ENCODE measurements at places on chromosomes 16 and 17.

DNA sequence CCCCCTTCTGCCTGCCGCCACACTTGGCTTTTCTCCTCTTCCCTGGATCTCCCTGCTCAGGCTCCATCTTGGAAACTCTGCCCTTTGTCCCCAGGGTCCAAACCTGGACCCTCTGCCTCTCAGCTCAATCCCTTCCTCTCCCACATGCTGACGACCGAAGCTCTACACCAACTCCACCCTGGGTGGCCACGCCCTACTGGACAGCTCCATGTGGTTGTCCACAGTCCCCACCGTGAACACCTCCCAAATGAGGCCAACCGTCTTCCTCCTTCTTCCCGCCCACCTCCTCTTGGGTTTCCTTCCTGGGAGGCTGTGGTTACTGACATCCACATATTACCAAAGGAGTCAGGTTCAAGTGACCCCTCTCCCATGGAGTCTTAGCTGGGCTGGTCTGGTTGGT, 22.6 kb upstream of the MLKL start:
- no peak for DNase-seq

DNA sequence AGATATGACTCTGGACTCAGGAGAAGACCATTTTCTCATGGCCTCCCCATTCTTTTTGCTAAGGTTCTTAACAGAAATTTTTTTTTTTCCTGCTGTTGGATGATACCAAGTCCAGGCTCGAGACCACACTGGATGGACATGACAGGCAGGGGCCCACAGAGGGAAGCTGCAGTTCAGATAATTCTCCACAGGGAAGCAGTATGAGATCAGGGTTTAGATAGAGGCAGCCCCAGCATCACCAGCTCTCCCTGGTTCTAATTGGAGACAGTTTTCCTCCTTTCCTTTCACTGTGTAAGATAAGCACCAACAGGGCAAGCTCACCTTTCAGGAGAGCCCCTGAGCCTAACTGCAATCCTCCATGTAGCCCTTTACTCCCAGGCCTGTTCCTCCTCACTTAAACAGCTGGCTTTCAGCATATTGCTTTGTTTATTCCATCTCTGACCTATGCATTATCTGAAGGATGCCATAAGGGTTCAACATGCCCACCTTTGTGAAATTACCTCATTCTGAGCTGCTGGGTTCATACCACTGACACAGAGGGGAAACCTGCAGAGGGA, 108.1 kb downstream of the SNX11 start:
- DNase-seq = no peak

DNA sequence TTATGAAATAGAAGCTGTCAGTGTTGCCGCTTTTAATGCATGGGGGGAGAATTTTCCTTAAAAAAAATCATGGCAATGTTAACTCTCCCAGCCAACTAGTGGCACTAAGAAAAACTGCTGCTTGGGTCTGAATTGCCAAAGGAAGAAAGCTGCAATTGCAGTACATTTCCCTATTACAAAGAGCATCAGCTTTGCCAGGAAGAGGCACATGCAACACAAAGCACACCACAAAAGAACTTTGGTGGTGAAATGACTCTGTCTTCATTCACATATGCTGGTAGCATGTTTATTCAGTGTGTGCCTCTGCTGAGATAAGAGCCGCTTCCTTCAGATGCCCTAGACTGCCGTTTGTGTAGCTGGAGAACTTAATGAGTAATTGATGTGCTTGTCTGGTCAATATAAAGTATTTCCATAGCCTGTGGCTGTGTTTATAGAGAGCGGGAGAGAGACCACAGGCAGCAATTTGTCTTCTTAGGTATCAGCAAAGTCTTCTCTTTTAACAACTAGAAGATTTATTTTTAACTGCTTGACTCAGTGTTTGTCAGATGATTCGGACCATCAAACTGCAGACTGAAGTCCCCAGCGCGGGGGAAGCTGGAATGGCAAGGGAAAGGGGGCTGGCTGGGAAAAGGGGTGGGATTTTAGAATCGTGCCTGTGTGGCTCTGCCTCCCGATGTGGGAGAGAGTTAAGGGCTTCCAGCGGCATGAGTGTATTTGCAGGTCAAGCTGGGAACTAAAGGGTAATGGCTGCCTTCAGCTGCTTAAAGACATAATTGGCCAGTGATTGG, 115.1 kb downstream of the MRTFB start:
- DNase-seq = peak; percentile 33

DNA sequence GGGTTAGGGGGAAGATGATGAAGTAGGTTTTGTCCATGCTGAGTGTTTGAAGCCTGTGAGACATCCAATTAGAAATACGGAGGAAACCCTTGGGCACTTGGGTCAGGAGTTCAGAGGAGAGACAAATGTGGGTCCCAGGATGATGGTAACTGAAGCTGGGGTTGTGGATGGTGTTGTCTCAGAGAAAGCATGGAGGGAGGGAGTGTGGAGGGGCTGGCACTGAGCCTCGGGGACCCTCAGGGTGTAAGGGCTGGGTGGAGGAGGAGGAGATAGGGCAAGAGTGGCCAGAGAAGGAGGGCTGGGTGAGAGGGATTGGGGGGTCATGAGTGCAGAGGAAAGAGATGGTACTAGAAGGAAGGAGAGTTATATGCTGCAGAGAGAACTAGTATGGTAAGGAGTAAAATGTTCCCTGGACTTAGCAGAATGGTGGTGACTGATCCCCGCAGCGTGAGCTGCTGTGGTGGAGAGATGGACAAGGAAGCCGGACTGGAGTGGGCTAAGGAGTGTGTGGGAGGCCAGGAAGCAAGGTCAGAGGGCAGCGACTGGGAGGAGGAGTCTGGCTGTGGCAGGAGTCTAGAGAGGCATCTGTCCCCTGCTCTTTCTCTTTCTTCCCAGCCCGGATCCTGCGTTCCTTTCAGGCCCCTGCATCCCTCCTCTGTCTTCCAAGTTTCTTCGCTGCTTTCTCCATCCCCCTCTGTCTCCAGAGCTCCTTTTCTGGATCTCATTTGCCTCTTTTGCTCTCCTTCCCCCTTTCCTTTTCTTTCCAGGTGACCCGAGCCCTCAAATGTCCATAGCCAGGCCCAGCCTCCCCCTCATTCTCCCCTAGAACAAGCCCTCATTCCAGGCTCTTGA, 3.9 kb upstream of the COL1A1 start:
- DNase-seq = no peak

DNA sequence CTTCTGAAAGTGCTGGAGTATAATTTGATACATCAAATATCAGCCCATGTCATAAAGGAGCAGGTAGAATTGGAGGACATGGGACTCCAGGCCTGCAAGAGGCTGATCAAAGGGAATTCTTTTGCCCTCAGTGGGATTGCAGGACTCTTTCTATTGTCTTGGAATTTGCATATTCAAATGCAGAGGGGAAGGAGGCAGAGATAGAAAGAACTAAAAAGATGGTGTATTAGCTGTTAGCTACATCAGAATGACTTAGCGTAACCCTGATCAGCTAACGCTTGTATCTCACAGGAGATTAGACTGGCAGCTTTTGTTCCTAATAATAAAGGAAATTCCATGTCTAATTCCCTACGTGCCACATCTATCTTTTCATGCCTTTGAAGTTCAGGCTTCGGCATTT, 1014.7 kb upstream of the RBFOX1 start:
- no peak for DNase-seq

DNA sequence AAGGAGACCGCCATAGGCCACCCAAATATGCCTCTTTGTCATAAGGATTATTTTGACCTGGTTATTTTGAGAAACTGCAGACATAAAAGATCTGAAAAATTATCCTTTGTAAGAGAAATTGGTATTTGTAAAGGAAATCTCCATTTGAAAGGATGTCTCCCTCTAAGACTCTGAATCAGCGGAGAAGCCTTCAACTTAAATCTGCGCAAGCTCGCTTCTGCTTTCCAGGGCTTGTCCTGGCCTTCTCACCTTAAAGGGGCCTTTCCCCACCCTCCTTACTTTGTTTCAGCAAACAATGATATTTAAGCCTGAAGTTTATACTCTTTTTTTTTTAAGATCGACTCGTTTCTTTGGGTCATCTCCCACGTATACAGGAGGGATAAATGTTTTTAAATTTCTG, 34.5 kb downstream of the HSBP1 start:
- no peak for DNase-seq

- DNase-seq = no peak
Observed at GRCh38 chr17:29720551-29720950, 97.8 kb upstream of the CORO6 start.

DNA sequence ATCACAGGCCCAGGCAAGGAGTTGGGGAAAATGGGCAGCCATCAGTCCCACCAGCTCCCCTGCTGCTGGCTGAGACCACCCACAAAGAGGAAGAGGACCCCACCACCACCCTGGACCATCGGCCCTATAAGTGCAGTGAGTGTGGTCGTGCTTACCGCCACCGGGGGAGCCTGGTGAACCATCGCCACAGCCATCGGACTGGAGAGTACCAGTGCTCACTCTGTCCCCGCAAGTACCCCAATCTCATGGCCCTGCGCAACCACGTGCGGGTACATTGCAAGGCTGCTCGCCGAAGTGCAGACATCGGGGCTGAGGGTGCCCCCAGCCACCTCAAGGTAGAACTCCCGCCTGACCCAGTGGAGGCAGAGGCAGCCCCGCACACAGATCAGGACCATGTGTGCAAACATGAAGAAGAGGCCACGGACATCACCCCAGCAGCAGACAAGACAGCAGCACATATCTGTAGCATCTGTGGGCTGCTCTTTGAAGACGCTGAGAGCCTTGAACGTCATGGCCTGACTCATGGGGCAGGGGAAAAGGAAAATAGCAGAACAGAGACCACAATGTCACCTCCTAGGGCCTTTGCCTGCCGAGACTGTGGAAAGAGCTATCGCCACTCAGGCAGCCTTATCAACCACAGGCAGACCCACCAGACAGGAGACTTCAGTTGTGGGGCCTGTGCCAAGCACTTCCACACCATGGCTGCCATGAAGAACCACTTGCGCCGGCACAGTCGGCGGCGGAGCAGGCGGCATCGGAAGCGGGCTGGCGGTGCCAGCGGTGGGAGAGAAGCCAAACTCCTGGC, 3.6 kb downstream of the ZNF646 start:
- no peak for DNase-seq

GRCh38 chr17:14693382-14693781, 392.5 kb downstream of the HS3ST3B1 start:
- no peak for DNase-seq

GRCh38 chr16:31508706-31509195, 560 bp upstream of the RUSF1 start:
- peak; percentile 37 for DNase-seq

GRCh38 chr17:63189082-63189481, 223.0 kb downstream of the TANC2 start:
- DNase-seq = no peak

DNA sequence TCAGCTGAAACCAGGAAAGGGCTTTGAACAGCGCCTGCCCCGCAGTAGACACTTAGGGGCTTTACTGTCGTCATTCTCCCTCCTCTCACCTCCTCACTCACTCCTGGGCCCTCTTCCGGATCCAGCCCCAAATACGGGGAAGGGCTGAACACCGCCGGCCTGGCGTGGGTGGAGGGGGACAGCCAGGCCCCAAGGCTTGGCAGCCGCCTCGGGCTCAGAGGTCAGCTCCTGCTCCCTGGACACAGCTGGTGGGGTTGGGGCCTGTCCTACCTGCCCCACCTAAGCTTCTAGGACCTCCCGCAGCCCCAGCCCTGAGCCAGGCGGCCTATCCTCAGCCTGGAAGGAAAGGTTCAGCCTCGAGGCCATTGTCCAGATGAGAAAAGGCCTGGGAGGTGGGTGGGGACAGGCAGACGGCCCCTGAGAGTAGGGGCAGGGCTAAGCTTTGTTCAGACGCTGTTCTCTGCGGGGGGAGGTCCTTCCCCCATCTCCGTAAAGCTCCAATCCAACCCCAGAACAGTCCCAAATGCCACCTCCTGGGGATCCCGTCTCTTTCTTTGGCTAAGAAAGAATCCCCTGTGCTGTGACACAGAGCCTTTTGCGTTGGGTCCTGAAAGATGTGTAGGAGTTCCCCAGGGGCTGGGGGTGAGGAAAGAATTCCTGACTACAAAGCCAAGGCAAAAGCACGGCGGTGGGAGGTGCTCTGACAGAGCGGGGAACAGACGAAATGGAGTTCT, 881 bp upstream of the LLGL1 start:
- no peak for DNase-seq

DNA sequence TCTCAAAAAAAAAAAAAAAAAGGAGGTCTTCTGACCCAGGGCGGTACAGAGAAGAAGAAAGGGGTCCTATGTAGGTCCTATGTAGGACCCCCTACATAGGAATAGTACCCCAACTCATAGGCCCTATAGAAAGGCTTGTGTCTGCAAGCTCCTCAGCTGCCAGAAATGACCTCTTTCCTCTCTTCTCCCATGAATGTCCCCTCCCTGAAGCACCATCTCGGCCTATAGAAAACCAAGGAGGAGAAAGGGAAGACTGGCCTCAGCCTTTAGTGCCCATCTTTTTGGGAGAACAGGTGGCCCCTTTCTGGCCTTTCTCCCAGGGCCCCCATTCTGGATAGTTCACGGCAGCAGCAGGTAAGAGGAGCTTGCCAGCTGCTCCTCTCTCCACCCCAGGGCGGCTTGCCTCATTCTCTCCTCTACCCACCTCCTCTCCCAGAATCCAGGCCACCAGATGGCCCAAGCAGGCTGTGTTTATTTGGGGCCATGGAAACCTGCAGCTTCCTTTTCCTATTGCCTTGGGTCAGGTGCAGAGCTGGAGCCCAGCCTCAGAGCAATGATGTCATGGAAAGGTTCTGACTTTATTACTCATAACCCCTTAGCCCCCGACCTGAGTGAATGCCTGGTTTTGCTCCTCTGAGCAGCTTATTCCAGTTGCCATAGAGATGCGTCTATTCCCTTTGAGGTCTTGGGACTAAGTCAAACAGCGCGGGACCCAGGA, 1.6 kb upstream of the MRPL58 start:
- DNase-seq = no peak

- DNase-seq = no peak
Observed at GRCh38 chr16:68629351-68629910, 15.7 kb upstream of the CDH3 start.

DNA sequence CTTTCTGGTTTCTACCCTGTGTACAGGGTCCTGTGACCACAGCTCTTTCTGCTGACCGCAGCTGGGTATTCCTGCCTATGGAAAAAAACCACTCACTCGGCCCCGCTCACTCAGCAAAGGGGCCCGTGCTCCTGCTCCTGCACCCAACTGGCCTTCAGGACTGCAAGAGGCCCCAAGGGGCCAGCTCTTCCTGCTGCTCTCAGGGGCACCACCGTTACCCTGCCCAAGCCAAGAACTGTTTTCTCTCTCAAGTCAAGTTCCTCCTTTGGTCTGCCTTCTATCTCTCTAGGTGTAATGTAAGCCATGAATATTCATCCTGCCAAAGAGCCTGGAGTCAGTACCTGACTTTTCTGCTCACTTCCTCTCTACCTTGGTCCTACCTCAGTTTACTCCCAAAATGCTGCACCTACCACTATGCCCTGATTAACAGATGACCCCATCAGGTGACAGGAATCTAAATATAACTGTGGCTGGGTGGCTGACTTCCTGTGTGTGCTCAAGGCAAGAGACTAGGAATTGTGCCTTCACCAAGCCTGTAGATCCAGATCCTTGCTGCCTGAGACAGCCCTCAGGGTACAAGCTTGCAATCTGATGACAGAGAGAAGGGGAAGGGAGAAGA, 20.4 kb upstream of the SCIMP start:
- DNase-seq = no peak
